Stimulated activated memory B cell treated with anti-CD40 and anti-IgM and Interleukin-4, amounts not matched to agents 10 μg/mL and 1 μg/mL and 100 μg/mL, for 72 hours (primary cell): ENCODE measurements at places on chromosomes 16 and 17.

DNA sequence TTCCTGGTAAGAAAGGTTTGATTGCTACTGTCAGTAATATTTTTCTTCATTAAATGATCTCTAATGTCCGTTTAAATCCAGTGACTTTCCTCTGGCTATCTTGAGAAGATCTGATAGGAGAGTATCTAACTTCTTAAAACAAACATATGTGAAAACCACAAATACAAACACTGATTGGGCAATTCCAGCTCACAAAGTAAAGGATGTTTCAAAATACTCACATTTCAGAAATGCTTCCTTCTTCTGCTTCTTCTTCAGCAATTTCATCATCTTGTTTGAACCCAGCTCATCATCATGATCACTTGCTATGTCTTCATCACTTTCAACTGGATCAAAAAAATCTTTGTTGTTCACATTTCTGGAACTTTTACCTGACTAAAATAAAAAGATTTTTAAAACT, 64.3 kb upstream of the RBL2 start:
- ATAC-seq: no peak
- H3K36me3 ChIP-seq: no peaks in the 10 kb centered on the region
- no peak overlapping the region for H3K4me3 ChIP-seq

- no peak overlapping the region for H3K4me3 ChIP-seq
- H3K27ac ChIP-seq: no peak overlapping the region
- no peaks in the 10 kb centered on the region for H3K4me1 ChIP-seq
- no peak for ATAC-seq
- no peaks in the 10 kb centered on the region for H3K36me3 ChIP-seq
Observed at GRCh38 chr16:76346210-76346609, 69.0 kb downstream of the CNTNAP4 start.

DNA sequence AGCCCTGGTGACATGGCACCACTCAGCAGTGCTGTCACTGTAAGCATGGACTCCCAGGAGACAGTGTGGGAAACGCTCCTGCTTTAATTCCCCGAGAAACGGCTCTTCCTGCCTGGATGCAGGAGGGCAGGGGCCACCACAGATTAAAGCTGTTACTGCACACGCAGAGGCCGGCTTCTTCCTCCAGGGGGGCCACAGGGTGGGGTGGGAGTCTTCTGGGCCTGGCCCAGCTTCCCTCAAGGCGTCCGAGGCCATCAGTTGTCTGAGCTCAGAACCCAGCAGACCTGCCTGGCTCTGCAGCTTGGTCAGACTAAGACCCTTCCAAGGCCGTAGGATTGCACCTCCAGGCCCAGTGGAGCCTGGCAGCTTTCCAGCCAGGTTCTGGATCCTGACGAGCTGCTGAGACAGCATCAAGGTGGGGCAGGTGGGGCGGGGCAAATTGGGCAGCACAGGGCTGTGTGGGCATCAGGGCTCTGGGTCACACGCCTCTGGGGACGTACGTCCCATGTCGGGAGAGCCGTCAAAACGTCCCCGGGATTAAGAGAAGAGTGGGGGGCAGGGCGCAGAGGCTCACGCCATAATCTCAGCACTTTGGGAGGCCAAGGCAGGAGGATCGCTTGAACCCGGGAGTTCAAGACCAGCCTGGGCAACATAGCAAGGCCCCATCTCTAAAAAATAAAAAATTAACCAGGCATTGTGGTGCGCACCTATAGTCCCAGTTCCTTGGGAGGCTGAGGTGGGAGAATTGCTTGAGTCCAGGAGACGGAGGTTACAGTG, 5.0 kb upstream of the CAPN15 start:
- peak overlapping the region; percentile 95 for H3K27ac ChIP-seq
- ATAC-seq: no peak
- no peaks in the 10 kb centered on the region for H3K27me3 ChIP-seq
- H3K36me3 ChIP-seq: peaks cover 5% of the 10 kb centered on the region
- peaks cover 37% of the 10 kb centered on the region for H3K4me1 ChIP-seq

GRCh38 chr17:57909551-57909950, 45.7 kb downstream of the CUEDC1 start:
- H3K27me3 ChIP-seq: peaks cover 58% of the 10 kb centered on the region
- H3K27ac ChIP-seq: no peak overlapping the region
- no peak overlapping the region for H3K4me3 ChIP-seq
- no peak for ATAC-seq
- H3K4me1 ChIP-seq: peaks cover 10% of the 10 kb centered on the region

- peaks cover 7% of the 10 kb centered on the region for H3K4me1 ChIP-seq
- H3K36me3 ChIP-seq: no peaks in the 10 kb centered on the region
- no peak overlapping the region for H3K27ac ChIP-seq
- no peak for ATAC-seq
- peaks cover 4% of the 10 kb centered on the region for H3K27me3 ChIP-seq
Observed at GRCh38 chr17:67253384-67253783, 8.4 kb upstream of the HELZ start.

DNA sequence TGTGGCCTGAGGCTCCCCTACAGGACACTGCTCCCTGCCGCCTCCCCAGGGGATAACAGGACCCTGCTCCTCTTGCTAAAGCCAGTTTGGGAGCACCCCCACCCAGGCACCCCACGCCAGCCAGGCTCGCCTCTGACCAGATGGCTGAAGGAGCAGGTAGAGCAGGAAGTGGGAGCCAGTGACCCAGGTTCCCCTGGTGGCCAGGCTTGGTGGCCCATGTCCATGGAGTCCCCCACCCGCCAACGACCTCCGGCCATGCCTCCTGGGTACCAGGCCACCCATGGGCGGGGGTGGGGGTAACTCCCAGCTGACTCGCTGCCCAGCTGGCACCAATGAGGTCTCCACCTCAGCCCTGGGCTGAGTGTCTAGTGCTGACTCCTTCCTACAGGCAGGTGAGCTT, 10.0 kb downstream of the BCAR1 start:
- H3K4me3 ChIP-seq: no peak overlapping the region
- H3K27me3 ChIP-seq: peaks cover 99% of the 10 kb centered on the region
- H3K4me1 ChIP-seq: peaks cover 16% of the 10 kb centered on the region

- no peak overlapping the region for H3K27ac ChIP-seq
- H3K4me3 ChIP-seq: no peak overlapping the region
- ATAC-seq: no peak
- no peaks in the 10 kb centered on the region for H3K4me1 ChIP-seq
- H3K27me3 ChIP-seq: no peaks in the 10 kb centered on the region
Observed at GRCh38 chr16:58970775-58971174, 236.7 kb upstream of the GOT2 start.

GRCh38 chr16:85436636-85437165, 176.4 kb upstream of the GSE1 start:
- H3K4me3 ChIP-seq: no peak overlapping the region
- H3K4me1 ChIP-seq: no peaks in the 10 kb centered on the region
- no peak overlapping the region for H3K27ac ChIP-seq
- H3K36me3 ChIP-seq: no peaks in the 10 kb centered on the region
- ATAC-seq: peak; percentile 9

DNA sequence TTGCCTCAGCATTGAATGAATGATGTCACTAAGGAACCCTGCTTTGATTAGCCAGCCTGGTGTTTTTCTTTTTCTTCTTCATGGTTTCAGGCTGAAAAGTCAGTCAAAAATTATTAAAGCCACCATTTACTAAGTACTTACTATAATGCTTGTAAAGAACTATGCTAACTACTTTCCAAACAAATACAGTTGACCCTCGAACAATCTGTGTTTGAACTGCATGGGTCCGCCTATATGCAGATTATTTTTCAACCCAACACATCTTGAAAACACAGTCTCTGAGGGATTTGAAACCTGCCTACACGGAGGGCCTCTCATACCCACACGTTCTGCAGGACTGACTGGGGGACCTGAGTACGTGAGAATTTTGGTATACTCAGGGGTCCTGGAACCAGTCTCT, 136.3 kb downstream of the PARN start:
- H3K27me3 ChIP-seq: no peaks in the 10 kb centered on the region
- peaks cover 26% of the 10 kb centered on the region for H3K4me1 ChIP-seq
- no peak overlapping the region for H3K4me3 ChIP-seq

DNA sequence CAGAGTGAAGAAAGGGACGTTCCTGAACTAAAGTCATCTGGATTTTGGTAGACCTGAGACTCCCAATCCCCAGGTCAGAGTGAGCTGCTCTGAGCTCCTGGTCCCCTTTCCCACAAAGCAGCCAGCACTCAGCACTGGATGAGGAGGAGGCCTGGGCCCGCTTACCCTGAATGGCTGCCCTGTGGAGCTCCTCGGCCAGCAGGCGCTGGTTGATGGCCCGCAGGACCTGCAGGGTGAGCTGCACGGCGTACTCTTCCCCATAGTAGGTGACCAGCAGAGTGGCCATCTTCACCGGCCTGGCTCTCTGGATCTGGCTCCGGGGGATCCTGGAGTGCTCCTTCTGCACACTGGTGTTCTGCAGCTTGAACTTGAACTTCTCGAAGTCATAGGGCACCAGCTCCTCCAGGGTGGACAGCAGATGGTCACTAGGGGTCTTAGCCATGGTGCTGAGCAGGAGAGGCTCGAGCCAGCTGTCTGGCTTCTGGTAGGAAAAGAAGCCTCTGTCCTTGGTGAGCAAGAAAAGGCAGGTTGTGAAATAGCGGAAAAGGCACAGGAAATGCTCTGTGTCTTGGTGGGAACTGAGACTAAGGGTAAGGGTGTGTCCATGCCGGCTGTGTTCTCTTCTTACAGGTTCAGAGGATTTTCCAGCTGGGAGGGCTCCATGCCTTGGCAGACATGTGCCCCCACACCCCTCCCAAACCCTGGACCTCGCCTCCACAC, at the start of gene MEFV:
TSS of gene MEFV (minus strand) at position 488 of the 720 bp plus-strand sequence. CDS start at position 442, 46 bp downstream.
- no peaks in the 10 kb centered on the region for H3K36me3 ChIP-seq
- no peak within 1 kb of the TSS for H3K27ac ChIP-seq
- no peak within 1 kb of the TSS for H3K4me3 ChIP-seq
- no peak for ATAC-seq
- peaks cover 33% of the 10 kb centered on the region for H3K27me3 ChIP-seq

- H3K27me3 ChIP-seq: no peaks in the 10 kb centered on the region
- no peak overlapping the region for H3K4me3 ChIP-seq
- H3K4me1 ChIP-seq: no peaks in the 10 kb centered on the region
- H3K27ac ChIP-seq: no peak overlapping the region
- no peak for ATAC-seq
Observed at GRCh38 chr16:86529160-86529559, 18.8 kb downstream of the FOXF1 start.

- peaks cover 5% of the 10 kb centered on the region for H3K36me3 ChIP-seq
- H3K4me1 ChIP-seq: no peaks in the 10 kb centered on the region
- ATAC-seq: no peak
Observed at GRCh38 chr16:75279305-75279704, 27.9 kb upstream of the BCAR1 start.

DNA sequence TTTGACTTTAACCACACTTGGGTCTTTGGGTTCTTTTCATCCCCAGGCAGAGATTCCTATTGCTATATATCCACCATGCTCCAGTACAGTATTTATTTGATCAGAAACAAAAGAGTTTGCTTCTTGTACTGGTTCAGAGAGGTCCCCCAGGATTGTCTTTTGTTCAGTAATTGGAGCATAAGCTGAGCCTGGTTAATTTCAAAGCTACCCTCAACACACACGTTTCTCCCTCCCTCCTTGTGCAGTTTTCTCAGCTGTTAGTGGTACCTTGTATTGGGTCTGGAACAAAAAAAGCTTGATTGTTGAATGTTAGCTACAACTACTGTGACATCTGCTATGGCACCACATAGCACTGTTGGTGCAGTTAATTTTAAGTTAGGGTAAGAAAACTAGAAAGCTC, 50.0 kb downstream of the NUP93 start:
- no peak overlapping the region for H3K4me3 ChIP-seq
- H3K36me3 ChIP-seq: peaks cover 10% of the 10 kb centered on the region
- H3K27ac ChIP-seq: no peak overlapping the region
- no peak for ATAC-seq
- peaks cover 11% of the 10 kb centered on the region for H3K4me1 ChIP-seq

- peaks cover 13% of the 10 kb centered on the region for H3K4me1 ChIP-seq
- no peaks in the 10 kb centered on the region for H3K27me3 ChIP-seq
- H3K27ac ChIP-seq: no peak overlapping the region
- no peak overlapping the region for H3K4me3 ChIP-seq
Observed at GRCh38 chr17:45164734-45165269, 3.1 kb downstream of the HEXIM2 start.

GRCh38 chr16:77191259-77191969, 424 bp downstream of the MON1B start:
- H3K4me1 ChIP-seq: peaks cover 35% of the 10 kb centered on the region
- peak overlapping the region; percentile 95 for H3K4me3 ChIP-seq
- H3K36me3 ChIP-seq: peaks cover 43% of the 10 kb centered on the region
- peak overlapping the region; percentile 99 for H3K27ac ChIP-seq
- ATAC-seq: no peak

DNA sequence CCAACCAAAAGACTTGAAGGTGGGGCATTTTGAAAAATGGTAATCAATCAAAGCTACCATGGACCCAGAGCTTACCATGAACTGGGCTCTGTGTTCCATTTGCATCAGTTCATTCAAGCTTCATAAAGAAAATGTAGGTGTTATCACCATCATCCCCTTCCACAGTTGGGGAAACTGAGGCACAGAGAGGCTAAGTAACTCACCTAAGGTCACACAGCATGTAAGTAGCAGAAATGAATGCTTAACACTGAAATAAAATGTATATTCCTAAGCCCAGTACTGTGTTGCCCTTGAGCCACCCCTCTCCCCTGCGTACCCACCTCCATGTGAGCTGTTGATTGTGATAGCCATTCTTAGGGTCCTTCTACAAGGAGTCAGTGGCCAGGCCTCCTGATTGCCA, 83.6 kb downstream of the VAT1L start:
- no peaks in the 10 kb centered on the region for H3K27me3 ChIP-seq
- ATAC-seq: no peak
- H3K36me3 ChIP-seq: no peaks in the 10 kb centered on the region
- H3K27ac ChIP-seq: no peak overlapping the region

- H3K4me3 ChIP-seq: no peak overlapping the region
- no peaks in the 10 kb centered on the region for H3K4me1 ChIP-seq
- H3K27ac ChIP-seq: no peak overlapping the region
- H3K27me3 ChIP-seq: no peaks in the 10 kb centered on the region
- no peaks in the 10 kb centered on the region for H3K36me3 ChIP-seq
Observed at GRCh38 chr16:8109510-8110369, 480.6 kb downstream of the TMEM114 start.

DNA sequence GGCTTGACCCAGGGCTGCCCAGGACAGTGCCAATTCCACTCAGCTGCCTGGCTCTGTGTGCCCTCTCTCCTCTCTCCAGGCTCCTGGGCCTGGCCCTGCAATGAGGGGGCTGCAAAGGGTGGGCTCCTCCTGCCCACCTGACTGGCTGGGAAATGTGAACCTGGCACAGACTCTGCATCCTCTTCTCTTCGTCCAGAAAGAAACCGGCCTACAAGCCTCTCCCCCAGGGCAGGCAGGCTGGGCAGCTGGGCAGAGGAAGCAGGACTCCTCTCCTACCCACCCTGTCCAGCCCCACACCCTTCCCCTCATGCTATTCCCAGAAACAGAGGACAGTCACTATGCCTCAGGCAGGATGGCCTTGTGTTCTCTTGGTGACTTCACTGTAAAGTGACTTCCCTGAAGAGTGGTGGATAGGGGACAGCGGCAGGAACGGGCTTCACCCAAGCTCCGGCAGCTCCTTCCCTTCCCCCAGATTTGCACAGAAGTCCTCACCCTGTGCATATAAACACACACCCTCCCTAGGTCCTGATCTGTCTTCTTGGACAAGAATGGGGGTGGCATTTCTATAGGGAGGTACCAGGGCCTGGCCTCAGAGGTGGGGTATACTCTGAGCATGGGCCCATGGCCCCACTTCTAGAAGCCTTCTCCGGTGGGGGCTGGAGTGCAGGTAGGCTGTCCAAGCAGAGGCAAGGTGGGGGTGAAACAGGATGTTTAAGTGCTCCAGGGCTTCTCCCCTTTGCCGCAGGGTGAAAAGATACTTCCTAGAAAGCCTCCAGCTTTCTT, 4.9 kb upstream of the STAT5A start:
- H3K4me3 ChIP-seq: no peak overlapping the region
- no peaks in the 10 kb centered on the region for H3K36me3 ChIP-seq
- peak overlapping the region; percentile 23 for H3K27ac ChIP-seq
- no peak for ATAC-seq
- H3K4me1 ChIP-seq: peaks cover 34% of the 10 kb centered on the region
- no peaks in the 10 kb centered on the region for H3K27me3 ChIP-seq

- no peak overlapping the region for H3K27ac ChIP-seq
- H3K27me3 ChIP-seq: peaks cover 8% of the 10 kb centered on the region
- no peak for ATAC-seq
- H3K4me3 ChIP-seq: no peak overlapping the region
Observed at GRCh38 chr17:74703311-74703710, 9.4 kb downstream of the CD300LF start.
